Keratinocyte (primary cell): ENCODE measurements at places on chromosomes 7 and 10. TPM values are rescaled to one million over a fixed set of nuclear protein-coding genes. Genes with fewer than 3 reads are reported as not detected.

DNA sequence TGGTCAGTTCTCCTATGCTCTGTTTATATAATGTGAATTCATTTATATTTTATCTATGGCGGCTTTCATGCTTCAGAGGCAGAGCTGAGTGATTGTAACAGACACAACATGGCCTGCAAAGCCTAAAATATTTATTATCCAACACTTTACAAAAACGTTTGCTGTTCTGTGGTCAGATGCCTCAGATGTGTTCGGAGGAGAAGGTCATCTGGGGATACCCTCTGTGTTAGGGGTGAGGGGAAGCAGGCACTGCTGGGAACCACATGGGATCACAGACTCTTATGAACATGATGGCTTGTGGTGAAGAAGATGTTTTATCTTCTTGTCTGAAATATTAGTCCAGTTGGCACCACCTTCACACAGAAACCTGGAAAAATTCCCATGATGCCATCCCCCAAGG, 203.4 kb downstream of the PHTF2 start:
- no peak overlapping the region for H3K4me3 ChIP-seq
- DNase-seq = no peak
- no peaks in the 10 kb centered on the region for H3K4me1 ChIP-seq

DNA sequence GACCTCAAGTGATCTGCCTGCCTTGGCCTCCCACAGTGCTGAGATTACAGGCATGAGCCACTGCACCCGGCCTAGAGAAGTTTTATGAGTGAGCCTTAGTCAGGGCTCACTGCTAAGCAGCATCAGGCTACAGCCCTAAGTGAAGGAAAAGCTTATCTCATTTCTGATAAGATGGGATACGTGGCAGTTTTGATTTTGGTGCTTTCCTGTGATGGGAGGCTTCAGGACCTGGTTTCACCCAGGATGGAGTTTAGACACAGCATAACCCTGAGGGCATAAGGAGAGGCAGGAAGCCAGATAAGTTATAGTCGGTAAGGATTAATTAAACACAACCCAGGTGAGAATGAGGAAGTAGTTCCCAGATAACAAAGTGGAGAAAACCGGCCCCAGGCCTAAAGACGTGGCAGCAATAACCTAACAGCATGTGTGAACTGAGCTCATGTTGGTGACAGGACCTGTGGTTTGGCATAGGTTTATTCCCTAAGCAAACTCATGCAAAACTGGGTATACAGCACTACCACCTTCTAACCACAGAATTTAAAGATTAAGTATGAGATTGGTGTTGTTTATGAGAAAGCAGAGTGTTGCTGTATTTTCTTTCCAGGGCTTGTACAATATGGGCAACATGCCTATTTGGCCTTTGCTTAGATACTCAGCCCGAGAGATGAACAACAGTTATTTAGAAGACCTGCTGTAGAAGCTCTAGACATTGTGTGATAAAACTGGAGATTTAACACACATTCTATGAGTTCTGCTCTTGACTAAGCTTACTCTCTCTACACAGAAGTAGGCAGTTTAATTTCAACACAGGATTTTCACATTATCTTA, 119.4 kb downstream of the COL28A1 start:
- H3K4me1 ChIP-seq = peaks cover 9% of the 10 kb centered on the region
- no peaks in the 10 kb centered on the region for H3K27me3 ChIP-seq
- no peaks in the 10 kb centered on the region for H3K36me3 ChIP-seq
- H3K27ac ChIP-seq = peak overlapping the region; percentile 4
- H3K4me3 ChIP-seq = no peak overlapping the region

- H3K36me3 ChIP-seq = no peaks in the 10 kb centered on the region
- H3K4me3 ChIP-seq = no peak overlapping the region
- no peak for DNase-seq
- H3K27me3 ChIP-seq = no peaks in the 10 kb centered on the region
- H3K27ac ChIP-seq = no peak overlapping the region
Measured at GRCh38 chr7:41955451-41955850, 252.6 kb upstream of the INHBA start.

DNA sequence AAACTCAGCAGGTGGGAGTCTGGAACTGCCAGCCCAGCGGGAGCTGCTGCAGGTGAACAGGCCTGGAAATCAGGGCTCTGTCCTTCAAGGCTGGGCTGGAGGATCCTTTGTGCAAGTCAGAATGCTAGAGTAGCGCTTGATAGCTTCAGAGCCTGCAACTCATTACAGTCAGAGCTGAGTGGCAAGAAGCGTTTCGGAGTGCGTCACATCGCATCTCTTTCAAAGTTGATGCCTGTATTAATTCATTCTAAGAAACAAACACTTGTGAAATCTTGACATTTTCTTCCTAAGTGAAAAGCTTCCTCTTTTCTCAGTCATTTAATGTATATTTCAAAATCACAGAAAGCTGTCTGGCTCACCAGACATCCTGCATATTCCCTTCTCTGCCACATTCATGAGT, 121.2 kb upstream of the NPS start:
- DNase-seq = no peak
- no peaks in the 10 kb centered on the region for H3K27me3 ChIP-seq
- no peak overlapping the region for H3K4me3 ChIP-seq
- H3K4me1 ChIP-seq = no peaks in the 10 kb centered on the region
- no peak overlapping the region for H3K27ac ChIP-seq

Gene SPDYE16
- not detected in 3 replicates for polyA plus RNA-seq

DNA sequence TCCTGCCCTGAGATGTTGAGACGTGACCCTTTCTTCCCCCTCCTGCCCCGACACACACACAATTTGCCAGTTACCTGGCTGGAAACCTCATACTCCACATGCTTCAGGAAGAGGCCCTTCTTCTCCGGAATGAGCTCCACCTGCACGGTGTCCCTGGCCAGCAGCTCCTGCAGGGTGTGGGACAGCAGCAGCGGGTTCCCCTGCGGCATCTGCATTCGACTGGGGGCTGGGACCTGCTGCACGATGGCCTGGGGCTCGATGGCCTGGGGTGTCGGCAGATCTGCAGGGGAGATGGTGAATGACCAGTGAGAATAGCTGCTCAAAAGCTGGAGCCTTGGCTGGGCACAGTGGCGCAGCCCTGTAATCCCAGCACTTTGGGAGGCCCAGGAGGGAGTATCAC, 36.0 kb downstream of the NUDT1 start:
- H3K27me3 ChIP-seq = no peaks in the 10 kb centered on the region
- no peak for DNase-seq
- H3K36me3 ChIP-seq = no peaks in the 10 kb centered on the region
- no peaks in the 10 kb centered on the region for H3K4me1 ChIP-seq
- no peak overlapping the region for H3K4me3 ChIP-seq

Gene ANKRD61
- 0.10 to 0.22 TPM in 2 of 3 replicates, not detected in the other for polyA plus RNA-seq

DNA sequence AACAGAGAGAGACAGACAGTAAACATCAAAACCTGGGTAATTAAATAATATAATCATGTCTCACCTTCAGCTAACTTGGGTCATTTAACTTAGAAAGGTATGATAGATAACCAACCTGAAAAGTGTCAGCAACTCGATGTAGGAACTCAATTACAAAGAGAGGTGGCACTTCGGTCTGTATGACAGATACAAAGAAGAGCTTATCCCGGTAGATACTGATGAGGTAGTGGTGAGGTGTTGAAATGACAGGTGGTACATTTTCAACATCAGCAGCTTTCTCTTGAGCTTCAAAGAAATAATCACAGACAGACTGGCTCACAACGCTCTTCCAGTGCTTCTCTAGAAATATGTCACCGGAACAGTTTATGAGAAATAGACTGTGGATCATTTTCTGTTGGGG, 12.6 kb downstream of the AP3M1 start:
- H3K36me3 ChIP-seq = peaks cover 14% of the 10 kb centered on the region
- H3K27ac ChIP-seq = no peak overlapping the region
- no peaks in the 10 kb centered on the region for H3K27me3 ChIP-seq
- H3K4me1 ChIP-seq = no peaks in the 10 kb centered on the region

- H3K27me3 ChIP-seq = no peaks in the 10 kb centered on the region
- H3K4me1 ChIP-seq = peaks cover 6% of the 10 kb centered on the region
- no peak for DNase-seq
- no peak overlapping the region for H3K4me3 ChIP-seq
- H3K36me3 ChIP-seq = no peaks in the 10 kb centered on the region
Measured at GRCh38 chr10:26799342-26799741, 61.4 kb downstream of the ABI1 start.

- no peak for DNase-seq
- H3K36me3 ChIP-seq = no peaks in the 10 kb centered on the region
- H3K27ac ChIP-seq = no peak overlapping the region
- H3K4me1 ChIP-seq = no peaks in the 10 kb centered on the region
- H3K27me3 ChIP-seq = no peaks in the 10 kb centered on the region
Measured at GRCh38 chr10:130341356-130341755, 205.2 kb downstream of the GLRX3 start.

Gene SPOCK2
- 0.03 to 0.18 TPM (median 0.14 TPM) in 3 replicates for polyA plus RNA-seq

DNA sequence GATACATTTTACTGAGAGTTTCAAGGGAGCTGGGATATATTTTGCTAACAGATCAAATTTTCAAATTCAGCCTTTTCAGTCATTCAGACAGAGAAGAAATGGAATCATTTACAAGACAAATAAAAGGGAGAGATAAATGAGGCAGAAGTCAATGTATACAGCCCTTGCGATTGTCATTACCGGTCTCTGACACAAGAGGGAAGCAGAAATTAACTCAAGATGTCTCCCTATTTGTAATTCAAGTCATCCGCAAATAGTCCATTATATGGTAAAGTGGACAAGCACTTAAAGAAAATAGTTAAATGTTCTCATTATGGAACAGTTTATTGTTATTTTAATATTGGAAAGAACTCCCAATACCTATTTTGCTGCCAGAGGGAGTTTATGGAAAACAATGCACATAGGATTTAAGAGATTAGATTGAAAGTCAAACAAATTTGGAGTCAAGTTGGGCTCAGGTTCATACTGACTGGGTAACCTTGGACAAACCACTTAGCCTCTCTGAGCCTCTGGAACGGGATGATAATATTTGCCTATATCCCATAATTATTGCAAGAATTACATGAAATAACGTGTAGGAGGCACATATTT, 89.3 kb upstream of the PRKCQ start:
- no peaks in the 10 kb centered on the region for H3K4me1 ChIP-seq
- H3K36me3 ChIP-seq = no peaks in the 10 kb centered on the region
- peak; percentile 17 for DNase-seq
- no peak overlapping the region for H3K4me3 ChIP-seq
- no peak overlapping the region for H3K27ac ChIP-seq

DNA sequence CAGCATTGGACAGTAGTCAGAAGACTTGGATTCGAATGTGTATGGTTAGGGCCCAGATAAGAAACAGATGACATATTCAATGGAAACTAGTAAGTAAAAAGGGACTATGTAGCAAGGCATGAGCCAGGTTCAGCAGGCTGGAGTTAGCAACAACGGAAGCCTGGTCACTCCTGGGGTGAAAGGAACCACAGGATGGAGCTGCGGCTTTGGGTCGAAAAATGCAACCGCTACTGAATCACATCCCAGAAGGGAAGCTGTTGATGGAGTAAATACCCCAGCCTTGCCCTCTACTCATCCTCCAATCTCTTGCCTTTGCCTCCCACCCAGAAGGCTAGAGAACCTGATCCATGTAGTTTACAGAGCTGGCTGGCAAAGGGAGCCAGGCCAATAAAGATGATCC, 37.5 kb upstream of the EGR2 start:
- H3K4me1 ChIP-seq = no peaks in the 10 kb centered on the region
- H3K27ac ChIP-seq = no peak overlapping the region
- peaks cover 4% of the 10 kb centered on the region for H3K27me3 ChIP-seq

- no peaks in the 10 kb centered on the region for H3K27me3 ChIP-seq
- H3K36me3 ChIP-seq = no peaks in the 10 kb centered on the region
- no peak for DNase-seq
- no peak overlapping the region for H3K27ac ChIP-seq
- no peaks in the 10 kb centered on the region for H3K4me1 ChIP-seq
Measured at GRCh38 chr10:67017218-67017617, 91.4 kb downstream of the LRRTM3 start.

Gene NME8
- polyA plus RNA-seq = not detected in 3 replicates

GRCh38 chr10:5064656-5065055, 29.6 kb upstream of the AKR1C3 start:
- H3K4me3 ChIP-seq = no peak overlapping the region
- DNase-seq = no peak
- no peak overlapping the region for H3K27ac ChIP-seq
- H3K36me3 ChIP-seq = no peaks in the 10 kb centered on the region
- H3K4me1 ChIP-seq = no peaks in the 10 kb centered on the region
- H3K27me3 ChIP-seq = no peaks in the 10 kb centered on the region
